Hepatic stellate cell (primary cell): ENCODE measurements at places on chromosomes 12 and 14.

- DNase-seq: no peak
These were observed 118.2 kb upstream of the TMCC3 start for GRCh38 chr12:94768398-94769046.

DNA sequence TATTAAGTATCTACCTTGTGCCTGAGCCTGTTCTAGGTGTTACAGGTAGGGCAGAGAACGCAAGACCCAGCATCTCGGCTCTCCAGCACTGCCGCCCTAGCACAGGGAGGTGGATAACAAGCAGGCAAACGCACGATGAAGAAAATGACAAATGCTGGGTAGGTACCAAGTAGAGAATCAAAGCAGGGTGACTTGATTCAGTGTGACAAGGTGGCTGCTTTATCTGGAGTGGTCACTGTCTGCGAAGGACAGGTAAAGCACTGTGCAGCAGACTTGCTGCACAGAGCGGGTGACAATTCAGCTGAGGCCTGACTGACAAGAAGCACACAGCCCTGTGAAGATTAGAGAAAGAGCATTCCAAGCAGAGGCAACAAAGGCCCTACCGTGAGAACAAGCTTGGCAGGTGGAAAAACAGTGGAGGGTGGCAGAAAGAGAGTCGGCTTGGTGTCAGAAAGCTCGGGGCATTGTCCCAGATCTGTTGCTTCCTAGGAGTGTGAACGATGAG is 12.9 kb downstream of the PRKCH start:
- DNase-seq: no peak

GRCh38 chr12:54075974-54076373 is 22.3 kb downstream of the HOXC4 start:
- DNase-seq: no peak

DNA sequence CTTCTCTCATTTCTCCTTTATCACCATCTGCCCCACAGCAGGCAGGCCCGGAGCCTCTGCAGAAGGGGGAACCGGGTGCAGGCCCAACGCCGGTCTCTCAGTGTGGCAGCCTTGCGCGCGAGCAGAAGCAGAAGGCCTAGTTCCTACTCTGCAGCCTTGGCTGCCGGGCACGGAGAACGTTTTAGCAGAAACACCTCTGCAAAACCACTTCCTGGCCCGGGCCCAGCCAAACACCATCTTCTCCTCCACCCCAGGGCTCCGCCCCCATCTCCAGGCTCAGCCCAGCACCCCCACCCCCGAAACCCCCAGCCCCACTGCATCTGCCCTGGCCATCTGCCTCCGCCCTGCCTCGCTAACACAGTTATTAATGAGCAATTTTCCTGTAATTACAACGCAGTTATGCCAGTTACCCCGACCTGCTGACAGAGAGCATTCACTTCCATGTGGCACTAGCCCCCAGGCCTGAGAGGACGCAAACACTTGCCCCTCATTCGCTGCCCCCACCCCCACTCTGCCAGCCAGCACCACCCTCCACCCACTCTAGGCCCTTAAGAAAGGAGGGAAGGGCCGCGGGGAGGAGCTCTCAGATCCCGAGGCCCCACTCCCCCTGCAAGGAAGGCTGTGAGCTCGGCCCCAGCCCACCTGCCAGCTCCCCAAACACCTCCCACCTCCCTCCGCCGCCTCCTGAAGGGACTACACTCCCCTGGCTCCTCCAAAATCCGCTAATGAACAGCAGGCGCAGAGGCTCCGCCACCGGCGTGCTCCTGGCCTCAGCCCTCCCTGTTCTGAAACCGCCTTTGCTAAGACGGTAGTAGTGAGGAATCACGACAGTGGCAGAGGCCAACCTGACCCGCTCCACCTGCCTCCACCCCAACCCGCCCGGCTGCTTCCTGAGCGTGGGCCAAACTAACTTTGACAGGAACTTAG is 44.7 kb upstream of the FBRSL1 start:
- no peak for DNase-seq

DNA sequence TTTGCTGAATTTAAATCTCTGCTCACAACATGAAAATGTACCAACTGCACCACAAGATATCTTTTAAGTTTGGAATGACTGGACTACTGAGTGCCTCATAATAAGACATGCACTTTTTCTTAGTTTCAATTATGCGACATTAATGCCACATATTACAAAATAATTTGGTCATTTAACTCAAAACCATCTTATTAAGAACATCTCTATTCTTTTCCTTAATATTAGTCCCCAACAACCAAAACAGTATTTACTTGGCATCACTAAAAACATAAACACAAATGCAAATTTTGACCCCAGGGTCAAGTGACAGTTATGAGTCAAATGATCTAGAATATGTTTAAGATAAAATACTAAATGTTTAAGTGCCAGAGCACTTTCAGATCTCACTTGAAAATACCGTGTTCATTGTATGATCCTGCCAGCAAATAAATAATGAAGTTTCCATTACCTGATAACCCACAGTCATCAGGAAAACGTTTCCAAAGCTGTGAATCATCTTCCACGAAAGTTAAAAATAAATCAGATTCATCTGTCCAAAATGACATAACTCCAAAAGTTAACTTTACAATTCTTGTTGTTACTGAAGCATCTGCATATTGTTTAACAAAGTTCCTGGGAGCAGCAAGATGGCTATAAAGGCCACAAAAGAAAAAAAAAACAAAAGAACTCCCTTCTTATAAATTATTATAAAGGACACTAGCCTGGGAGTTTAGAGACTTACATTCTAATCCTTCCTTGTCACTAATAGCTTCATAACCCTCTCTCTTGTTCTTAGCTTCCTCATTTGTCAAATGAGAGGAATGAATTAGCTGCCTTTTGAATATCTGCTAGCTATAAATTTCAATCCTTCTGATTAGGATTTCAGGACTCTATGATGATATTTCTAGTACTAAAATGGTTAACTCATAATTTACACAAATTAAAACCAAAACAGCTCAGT is 30.5 kb upstream of the AP4S1 start:
- no peak for DNase-seq

- peak; percentile 42 for DNase-seq
These were observed 6.2 kb upstream of the PLEKHH1 start for GRCh38 chr14:67526676-67527459.

GRCh38 chr12:95185072-95185471 is 32.2 kb downstream of the FGD6 start:
- no peak for DNase-seq

GRCh38 chr14:81172353-81172752 is 48.4 kb downstream of the GTF2A1 start:
- DNase-seq: peak; percentile 35

- no peak for DNase-seq
These were observed 14.2 kb upstream of the MYO1A start for GRCh38 chr12:57063991-57064685.
